Cortex of kidney (tissue), 1 donor: ENCODE measurements at places on chromosomes 2 and 18.

DNA sequence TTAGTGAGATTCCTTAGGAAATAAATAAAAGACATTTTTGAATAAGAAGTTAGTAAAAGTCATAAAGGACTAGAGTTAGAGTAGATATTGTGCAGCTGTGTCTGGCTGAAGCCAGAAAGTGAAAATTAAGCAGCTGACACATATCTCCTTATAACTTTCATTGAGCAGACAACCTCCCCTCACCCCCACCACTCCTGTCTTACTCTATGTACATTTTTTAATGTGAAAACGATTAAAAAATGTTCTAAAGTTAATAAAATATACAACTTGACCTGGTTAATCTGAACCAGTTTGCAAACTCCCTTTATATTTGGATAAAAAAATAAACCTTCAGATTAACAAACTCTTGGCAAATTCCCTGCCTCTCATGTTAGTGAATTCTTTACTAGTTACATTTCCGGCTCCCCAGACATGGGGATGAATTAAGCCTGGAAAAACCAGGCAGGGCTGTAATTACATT lies 462.8 kb downstream of the MEIS1 start:
- DNase-seq = no peak

- no peak for DNase-seq
Observed at GRCh38 chr2:41142478-41142877, 690.6 kb upstream of the SLC8A1 start.

- DNase-seq = no peak
Observed at GRCh38 chr2:24403168-24403831, 43.0 kb upstream of the ITSN2 start.

GRCh38 chr2:8505311-8505920 lies 176.4 kb upstream of the ID2 start:
- DNase-seq = no peak

GRCh38 chr2:70300771-70301343 lies 1.0 kb downstream of the FAM136A start:
- no peak for DNase-seq

DNA sequence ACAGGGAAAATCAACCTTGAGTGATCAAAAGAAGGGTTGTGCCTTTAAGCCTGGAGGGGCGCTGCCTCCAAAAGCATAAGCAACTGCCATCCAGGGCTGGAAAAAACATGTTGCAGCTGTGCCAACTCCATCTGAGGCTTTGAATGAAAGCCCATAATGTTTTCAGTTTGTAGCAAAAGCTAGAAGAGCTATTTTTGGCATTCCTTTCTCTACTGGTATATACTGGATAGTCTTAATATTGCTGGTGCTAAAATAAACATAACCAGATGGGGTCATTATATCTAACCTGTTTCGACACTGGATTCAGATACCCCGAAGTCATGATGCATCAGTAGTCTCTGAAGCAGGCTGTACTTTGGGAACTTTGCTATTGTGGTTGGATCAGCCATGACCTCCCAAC lies 25.1 kb downstream of the ANXA4 start:
- no peak for DNase-seq

DNA sequence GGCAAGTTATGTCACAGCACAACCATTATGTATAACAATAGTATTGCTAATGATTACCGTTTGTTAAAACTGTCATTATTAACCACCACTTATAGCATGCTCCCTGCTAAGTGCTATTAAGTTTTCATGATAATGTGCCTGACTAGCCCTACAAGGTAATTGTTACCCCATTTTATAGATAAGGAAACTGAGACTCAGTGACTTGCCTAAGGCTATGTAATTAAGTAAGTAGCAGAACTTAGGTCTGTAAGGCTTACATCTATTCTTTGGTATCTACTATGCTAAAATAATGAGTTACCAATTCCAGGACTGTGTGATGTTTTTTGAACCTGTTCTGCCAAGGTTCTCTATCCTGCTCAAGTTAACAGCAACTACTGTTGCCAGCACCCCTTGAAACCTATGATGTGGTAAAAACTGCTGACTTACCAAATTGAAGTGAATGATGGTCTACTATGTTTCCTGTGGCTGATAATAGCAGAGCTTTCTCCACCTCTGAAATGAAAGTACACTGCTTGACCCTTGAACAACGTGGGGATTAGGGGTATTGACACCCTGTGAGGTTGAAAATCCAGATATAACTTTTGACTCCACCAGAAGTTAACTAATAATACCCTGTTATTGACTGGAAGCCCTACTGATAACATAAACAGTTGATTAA lies 18.2 kb downstream of the ACVR2A start:
- no peak for DNase-seq

GRCh38 chr18:39660141-39660540 lies 2094.5 kb upstream of the CELF4 start:
- no peak for DNase-seq

DNA sequence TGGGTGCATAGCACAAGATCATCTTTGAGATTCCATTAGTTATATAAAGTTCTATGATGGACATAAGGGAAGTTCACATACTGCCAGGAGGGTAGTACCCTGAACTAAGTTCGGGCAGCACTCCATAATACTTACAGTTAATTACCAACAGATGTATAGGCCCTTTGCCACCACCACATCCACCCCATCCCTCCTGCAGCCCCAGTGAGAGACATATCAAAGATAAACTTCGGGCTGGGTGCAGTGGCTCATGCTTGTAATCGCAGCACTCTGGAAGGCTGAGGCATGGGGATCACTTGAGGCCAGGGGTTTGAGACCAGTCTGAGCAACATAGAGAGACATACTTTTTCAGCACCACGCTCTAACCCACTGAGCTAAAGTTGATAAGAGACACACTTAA lies 46.4 kb upstream of the NPAS2 start:
- no peak for DNase-seq

DNA sequence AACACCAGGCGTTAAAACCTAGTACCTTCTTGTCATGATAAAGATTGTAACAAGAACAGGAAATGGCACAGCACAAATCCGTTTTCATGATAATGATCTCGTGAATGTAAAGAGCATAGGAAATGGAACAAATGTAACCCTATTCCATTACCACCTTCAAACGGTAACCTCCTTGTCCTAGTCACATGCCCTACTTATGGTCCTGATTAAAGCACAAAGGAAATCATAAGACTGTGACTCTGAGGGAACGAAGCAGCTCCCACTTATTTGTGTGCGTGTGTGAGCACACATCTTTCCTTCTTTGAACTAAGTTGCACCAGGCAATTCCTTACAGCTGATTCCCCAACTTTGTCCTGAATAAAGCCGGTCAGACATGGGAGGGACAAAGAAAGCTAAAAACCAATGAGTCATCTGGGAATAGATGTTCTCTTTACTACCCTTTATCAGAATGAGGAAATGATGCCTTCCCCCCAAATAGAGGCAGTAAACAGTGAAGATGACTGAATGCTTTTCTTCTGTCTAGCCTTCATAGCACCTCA lies 192.6 kb downstream of the IKZF2 start:
- no peak for DNase-seq

GRCh38 chr2:151261977-151262291 lies 271 bp upstream of the RBM43 start:
- DNase-seq = no peak

DNA sequence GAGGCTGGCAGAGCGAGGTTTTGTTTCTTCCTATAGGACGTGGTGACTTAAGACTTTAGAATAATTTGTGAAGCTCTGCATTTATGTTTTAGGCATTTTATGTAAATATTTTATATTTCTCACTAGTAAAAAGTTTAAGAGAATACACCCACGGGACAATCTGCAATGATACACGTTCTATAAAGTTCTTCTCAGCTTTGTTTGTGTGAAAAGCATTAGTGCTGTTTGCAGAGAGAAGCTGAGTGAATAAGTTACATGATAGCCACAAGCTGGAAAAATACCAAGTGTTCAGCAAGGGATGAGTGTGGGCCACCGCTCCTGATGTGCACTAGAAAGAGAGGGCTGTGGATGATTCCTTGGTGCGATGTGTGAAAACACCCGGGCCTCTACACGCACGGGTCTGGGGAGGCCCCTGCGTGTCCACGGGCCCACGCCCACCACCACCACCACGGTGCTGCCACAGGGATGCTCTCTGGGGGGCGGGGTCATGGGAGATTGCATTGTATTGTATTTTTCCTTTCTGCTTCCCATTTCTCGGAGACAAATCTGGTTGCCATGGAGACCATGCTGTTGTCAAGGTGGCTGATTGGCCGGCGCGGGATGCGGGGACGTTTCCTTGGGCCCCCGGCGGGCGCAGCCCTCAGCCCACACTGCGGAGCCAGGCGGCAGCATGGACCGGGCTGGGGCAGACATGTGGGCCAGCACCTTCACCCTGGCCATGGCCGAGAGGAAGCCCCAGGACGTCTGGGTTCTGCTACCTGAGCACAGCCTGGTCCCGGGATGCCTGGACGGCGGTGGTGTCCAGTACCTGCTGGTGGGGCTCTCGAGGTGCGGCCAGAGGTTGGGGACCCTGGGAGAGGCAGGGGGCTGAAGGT lies at the start of gene RTP5:
RTP5 (plus strand) TSS at position 643 of the 875 bp plus-strand sequence; CDS start at position 671, 28 bp downstream.
- no peak for DNase-seq

DNA sequence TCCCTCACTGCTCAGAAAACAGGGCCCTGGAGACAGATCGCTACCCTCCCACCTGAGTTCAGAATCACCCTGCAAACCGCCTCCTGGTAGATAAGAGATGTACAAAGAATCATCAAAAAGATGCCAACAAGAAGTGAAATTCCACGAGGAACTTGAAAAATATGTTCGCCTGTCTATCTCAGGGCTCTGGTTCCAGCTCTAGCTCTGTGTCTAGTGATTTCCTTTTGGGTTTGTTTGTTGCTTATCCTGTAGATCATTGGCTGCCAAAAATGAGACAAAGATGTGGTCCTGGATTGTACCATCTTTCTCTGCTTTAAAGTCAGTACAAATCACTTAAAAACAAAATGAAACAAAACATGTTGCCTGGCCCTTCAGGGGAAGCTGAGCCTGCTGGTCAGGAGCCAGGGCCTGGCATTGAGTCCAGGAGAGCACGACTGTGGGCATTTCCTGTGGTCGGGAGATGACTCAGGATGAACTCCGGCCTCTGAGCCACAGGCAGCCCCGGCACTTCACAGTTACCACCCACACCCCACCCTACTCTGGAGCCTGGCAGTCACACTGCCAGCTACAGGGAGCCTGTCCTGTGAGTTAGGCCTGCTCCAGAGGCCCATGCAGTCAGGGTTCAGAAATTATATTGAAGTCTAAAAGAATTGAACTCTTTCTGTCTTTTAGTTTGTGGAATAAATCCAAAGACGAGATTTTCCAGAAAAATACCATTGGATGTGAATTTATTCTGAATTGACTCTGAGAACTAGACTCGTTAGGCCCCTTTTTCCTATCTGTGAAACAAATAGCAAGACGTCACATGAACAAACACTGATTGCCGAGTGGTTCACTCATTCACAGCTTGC lies 8.0 kb upstream of the ITGB6 start:
- DNase-seq = no peak

DNA sequence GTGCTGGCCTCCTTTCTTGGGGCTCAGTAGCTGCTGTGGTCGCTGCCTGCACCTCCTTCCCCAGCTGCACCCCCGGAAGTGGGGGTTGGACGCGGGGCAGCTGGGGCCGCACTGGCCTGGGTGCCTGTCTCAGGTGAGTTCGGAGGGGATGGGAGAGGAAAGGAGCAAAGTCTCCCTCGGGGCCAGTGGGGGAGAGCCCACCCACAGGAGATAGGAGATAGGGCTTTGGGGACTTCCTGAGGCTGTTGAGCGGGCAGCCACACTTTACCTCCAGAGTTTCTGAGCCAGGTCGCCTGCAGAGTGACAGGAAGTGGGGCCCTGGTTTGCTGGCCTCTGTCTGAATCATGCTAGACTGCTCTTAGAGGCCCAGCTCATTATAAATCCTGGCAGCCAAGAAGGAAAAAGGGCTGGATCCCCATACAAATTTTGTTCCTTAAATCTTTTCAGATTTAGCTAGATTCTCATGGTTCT lies 8.1 kb downstream of the MBP start:
- no peak for DNase-seq

DNA sequence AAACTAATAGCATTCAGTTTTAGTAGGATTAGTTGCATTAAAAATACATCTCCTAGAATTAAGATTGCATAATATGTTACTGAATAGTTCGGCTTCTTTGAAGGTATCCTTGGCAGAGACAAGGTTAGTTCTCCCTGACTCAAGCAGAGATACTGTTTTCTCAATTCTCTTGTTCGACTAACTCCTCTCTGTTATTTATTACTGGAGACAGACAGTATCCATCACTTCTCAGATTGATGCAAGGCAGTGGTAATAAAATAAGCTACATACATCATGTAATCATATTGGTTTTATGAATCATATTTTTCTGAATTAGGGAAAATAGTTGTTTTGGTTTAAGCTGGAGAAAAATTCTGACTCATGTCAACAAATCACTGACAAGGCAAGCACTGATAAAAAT lies 134.8 kb downstream of the SLC8A1 start:
- DNase-seq = no peak

DNA sequence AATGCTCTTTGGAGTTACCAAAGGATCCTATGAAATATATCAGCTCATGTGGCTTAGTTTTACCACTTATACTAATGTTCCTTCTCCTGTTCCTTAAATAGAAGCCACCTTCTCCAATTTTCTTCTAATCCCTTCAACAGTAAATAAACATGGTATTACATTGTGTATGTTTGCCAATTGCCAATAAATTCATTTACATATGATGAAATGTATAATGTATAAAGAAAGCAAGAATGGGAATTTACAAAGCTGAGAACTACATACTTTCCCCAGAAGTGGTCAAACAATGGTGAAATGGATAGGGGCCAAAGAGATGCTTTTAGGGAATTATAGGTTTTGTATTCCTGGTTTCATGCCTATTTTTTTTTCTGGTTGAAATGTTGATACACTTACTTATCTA lies 894.2 kb upstream of the CRIM1 start:
- no peak for DNase-seq

- DNase-seq = no peak
Observed at GRCh38 chr2:192885569-192886160, 690.9 kb upstream of the TMEFF2 start.

DNA sequence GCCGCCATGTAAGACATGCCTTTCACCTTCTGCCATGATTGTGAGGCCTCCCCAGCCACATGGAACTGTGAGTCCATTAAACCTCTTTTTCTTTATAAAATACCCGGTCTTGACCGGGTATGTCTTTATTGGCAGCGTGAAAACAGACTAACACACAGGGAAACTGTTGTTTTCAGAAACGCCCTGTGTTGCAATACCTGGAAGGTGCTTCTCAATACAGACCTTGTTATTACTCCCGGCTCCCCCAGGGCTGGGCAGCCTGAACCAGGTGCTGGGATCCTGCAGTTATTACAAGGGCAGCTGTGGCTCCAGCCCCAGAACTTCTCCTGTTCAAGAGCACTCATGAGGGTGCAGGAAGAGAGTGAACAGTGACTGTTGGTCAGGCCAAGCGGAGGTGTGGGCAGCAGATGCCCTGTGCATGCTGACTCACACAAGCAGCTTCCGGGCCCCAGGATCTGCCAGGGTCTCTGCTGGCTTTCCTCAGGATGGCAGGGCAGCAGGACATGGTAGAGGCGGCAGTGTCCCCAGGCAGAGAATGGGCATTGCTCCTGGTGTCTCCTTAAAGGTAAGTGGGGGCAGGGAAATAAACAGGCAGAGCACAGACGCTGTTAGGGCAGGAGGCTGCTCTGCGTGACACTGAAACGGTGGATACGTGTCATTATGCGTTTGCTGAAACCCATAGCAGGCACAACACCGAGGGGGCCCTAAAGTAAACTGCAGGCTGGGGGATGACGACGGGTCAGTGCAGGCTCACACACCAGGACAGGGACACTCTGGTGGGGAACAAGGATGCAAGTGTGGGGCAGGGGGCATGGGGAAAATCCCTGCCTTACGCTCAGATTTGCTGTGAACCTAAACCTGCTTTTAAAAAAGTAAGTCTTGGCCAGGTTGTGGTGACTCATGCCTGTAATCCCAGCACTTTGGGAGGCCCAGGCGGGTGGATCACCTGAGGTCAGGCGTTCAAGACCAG lies 89.1 kb downstream of the NDUFA10 start:
- no peak for DNase-seq
